Fibroblast of skin of left quadriceps (primary cell): ENCODE measurements at places on chromosomes 5 and 9.

- peak; percentile 78 for DNase-seq
Observed at GRCh38 chr5:17238521-17239041, 21.1 kb downstream of the BASP1 start.

DNA sequence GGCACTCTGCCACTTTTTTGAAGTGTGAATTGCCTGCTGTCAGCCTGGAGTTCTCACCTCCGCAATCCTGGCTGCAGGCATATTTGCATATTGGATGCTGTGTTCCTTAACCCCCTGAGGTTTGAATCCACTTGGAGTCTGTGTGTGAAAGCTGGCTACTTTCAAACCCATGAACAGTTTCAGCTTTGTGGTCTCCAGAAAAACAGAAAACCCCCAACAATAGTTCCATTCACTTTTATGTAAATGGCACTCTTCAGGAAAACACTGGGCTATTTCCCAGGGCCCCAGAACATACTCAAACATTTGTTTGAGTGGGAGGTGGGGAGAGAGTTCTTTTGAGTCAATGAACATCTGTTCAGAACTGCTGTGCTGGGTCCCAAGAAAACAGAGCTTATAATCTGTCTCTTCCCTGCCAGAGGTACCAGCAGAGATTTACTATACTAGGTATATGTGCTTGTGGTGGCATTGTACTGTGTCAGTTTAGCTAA is 5.0 kb downstream of the NUDT2 start:
- DNase-seq: no peak

GRCh38 chr9:86069206-86069869 is 30.0 kb downstream of the GOLM1 start:
- DNase-seq: no peak

GRCh38 chr5:73278693-73279092 is 105.7 kb downstream of the TMEM174 start:
- DNase-seq: no peak

- DNase-seq: no peak
Observed at GRCh38 chr5:157540124-157540523, 35.5 kb downstream of the ADAM19 start.

DNA sequence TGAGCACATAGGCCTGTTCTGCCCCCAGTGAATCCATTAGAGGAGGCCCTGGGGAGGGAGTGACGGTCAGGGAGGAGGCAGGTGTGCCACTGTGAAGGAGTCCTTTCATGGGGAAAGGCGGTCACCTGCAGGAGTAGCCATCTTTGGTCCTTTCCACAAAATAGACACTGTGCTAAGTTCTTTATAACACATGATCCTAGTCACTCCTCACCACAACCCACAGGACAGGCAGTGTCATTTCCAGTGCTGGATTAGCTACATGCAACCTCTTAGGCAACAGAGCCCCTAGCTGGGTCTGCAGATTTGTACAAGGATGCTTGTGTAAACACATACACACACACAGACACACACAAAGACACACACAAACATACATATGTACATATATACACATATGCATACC is 18.3 kb downstream of the DOCK2 start:
- no peak for DNase-seq

GRCh38 chr9:16653491-16654399 is 216.7 kb downstream of the BNC2 start:
- no peak for DNase-seq

- DNase-seq: no peak
Observed at GRCh38 chr5:136046246-136046645, 17.5 kb downstream of the TGFBI start.

DNA sequence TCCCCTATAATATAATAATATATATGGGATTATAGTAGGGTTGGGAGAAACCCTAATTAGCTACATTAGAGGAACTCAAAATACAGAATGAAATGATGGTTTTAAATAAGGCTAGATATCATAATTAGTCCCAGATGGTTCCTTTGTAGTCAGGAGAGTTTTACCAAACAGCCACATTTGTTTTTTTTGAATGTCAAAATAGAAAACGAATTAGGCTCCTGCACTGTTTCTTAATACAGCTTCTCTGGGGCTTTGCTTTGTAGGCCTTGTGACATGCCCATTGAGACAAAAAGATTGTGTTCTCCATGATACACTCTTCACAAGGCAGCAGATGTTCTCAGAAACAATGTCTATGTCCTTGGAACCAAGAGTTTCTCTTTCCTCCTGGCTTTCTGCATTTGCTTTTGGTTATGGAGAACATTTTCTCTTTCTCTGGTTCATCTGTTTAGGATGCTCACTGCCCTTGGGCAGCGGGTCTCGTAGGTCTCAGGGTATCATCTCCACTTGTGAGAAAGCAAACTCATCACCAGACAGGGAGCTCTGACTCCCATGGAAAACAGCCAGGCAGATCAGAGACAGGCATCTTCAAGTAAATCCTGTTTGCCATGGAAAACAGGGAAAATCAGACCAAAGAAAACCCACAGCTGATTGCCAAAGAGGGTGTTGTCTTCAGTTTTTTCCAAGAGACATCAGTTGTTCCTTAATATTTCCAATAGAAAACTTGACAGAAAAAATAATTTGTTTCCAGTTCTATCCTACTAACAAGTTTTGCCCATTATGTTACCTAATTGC is 54.1 kb upstream of the RPS23 start:
- no peak for DNase-seq
